ENCODE measurements at places on chromosomes 6 and 20. TPM values are rescaled to one million over a fixed set of nuclear protein-coding genes. Genes with fewer than 3 reads are reported as not detected.

The RAD21L1 gene
- total RNA-seq: not detected

The RNF217 gene
- total RNA-seq: 26.0 TPM

- no peak for DNase-seq
- H3K4me3 ChIP-seq: no peak overlapping the region
- no peak overlapping the region for H3K27ac ChIP-seq
- no peaks in the 10 kb centered on the region for H3K4me1 ChIP-seq
Observed at GRCh38 chr6:98586163-98586562, 248.2 kb upstream of the POU3F2 start.

GRCh38 chr20:44143936-44144335, 43.1 kb downstream of the JPH2 start:
- no peak for DNase-seq
- H3K27ac ChIP-seq: no peak overlapping the region
- no peaks in the 10 kb centered on the region for H3K36me3 ChIP-seq
- H3K4me3 ChIP-seq: no peak overlapping the region

GRCh38 chr20:14203657-14204056, 133.8 kb downstream of the FLRT3 start:
- no peaks in the 10 kb centered on the region for H3K4me1 ChIP-seq
- H3K27me3 ChIP-seq: no peaks in the 10 kb centered on the region
- H3K36me3 ChIP-seq: no peaks in the 10 kb centered on the region
- H3K4me3 ChIP-seq: no peak overlapping the region
- no peak for DNase-seq

- no peak overlapping the region for H3K4me3 ChIP-seq
- H3K27ac ChIP-seq: no peak overlapping the region
Observed at GRCh38 chr6:130099119-130099518, 80.7 kb downstream of the L3MBTL3 start.

DNA sequence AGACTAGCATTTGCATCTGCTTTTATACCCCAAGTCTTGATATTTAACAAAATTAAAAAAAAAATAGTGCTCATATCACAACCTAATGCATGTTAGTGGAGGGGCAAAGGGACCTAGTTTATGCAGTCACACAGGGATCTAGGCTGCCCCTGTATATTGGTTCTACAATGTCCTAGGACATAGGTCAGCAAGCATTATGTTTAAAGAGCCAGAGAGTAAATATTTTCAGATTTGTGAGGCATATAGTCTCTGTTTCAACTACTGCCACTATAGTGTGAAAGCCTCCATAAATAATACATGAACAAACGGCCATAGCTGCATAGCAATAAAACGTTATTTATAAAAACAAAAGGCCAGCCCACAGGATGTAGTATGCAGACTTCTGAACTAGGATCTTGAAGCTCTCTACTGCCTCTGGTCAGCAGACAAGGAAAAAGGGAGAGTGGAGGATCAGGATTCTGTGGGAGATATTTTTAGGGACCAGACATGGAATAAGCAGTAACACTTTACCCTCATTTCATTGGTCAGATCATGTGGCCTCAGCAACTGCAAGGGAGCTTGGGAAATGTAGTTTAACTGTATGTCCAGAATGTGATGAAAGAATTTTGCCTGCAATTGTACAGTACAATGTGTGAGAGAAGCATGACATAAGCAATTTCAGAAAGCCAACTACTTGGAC, 414.2 kb upstream of the SPTLC3 start:
- H3K4me3 ChIP-seq: no peak overlapping the region
- DNase-seq: no peak
- H3K4me1 ChIP-seq: peaks cover 23% of the 10 kb centered on the region
- no peak overlapping the region for H3K27ac ChIP-seq
- no peaks in the 10 kb centered on the region for H3K27me3 ChIP-seq

GRCh38 chr20:15222502-15223330, 885.3 kb upstream of the FLRT3 start:
- no peaks in the 10 kb centered on the region for H3K4me1 ChIP-seq
- no peak overlapping the region for H3K4me3 ChIP-seq
- no peak for DNase-seq
- no peaks in the 10 kb centered on the region for H3K27me3 ChIP-seq

DNA sequence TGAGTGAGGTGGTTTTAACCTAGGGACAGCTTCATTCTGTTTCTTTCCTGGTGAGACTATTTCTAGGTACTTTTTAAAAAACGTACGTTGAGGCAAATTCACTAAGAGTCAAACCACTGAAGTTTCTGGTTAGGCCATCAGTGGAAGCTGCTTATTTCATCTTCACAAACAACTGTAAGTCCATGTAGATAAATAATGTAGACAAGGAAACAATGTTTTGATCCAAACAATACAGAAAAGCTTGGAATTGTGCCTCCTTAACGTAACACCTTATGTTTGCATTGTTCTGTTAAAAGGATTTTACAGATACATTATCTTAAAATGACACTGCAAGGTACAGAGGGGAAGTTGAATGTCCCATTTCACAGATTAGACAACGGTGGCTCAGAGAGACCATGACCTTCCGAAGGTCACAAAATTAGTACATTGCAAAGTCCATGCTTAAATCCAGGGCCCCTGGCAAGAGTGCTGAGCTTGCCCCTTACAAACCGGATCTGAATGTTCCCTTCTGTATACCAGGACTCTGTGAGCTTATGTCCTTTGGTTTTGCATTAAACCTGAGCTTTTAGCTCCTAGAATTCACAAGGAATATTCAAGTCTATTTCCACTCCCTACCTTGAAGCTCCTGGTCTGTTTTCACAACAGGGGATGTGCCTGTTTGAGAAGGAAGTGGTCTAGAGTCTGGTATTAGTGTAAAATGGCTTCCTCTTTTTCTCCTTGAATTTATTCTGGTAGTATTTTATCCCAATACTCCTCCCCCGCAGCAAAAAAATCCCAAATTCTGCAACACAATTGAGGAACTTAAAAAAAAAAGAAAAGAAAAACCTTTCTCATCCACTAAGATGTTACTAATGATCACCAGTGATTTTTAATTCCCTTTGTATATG, 28.9 kb upstream of the ZNF217 start:
- H3K36me3 ChIP-seq: no peaks in the 10 kb centered on the region
- H3K4me1 ChIP-seq: peaks cover 42% of the 10 kb centered on the region
- peak overlapping the region; percentile 40 for H3K4me3 ChIP-seq
- no peaks in the 10 kb centered on the region for H3K27me3 ChIP-seq

DNA sequence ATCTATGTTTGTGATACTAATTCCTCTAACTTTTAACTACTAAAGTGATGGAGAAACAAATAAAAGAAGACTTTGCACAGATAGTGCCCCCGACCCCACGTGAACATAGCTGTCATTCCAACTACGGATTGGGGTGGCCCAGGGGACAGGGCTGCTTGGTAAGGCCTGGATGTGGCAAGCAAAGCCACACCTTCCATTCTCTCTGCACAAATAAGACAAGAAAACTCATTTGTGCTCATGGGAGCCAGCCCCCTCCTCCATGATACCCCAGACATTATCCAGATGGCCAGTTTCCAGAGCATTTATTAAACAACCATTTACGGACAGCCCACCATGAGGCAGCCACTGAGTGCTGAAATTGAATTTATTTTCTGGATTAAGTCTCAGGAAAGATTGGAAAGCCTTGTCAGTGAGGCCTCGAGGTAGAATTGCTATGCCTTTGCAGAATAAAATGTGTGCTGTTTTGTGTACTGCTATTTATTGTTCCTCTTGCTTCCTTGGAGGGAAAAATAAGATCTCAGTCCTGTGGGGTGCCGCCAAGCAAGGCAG, 151.2 kb downstream of the UNC5CL start:
- DNase-seq: no peak
- H3K4me3 ChIP-seq: no peak overlapping the region
- no peaks in the 10 kb centered on the region for H3K36me3 ChIP-seq
- no peaks in the 10 kb centered on the region for H3K27me3 ChIP-seq

DNA sequence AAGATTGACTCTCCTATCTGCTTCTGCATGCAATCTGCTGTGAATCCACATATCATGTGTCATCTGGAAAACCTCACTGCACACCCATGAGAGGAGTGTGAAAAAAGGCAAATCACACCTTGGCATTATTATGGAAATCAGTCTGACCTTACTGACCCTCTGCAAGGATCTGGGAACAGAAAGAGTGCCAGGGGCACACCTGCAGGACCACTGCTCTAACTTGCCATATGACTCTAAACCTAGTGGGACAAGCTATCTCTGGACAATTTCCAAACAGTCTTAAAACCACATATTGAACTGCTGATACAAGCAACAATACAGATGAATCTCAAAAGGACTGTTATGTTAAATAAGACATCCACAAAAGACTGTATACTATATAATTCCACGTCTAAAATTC, 50.3 kb downstream of the ABHD12 start:
- no peaks in the 10 kb centered on the region for H3K36me3 ChIP-seq
- H3K27me3 ChIP-seq: no peaks in the 10 kb centered on the region
- no peak overlapping the region for H3K4me3 ChIP-seq
